ENCODE measurements at places on chromosomes 1 and 21.

- no peak for DNase-seq
Observed at GRCh38 chr1:197392541-197392940, 124.5 kb downstream of the CRB1 start.

DNA sequence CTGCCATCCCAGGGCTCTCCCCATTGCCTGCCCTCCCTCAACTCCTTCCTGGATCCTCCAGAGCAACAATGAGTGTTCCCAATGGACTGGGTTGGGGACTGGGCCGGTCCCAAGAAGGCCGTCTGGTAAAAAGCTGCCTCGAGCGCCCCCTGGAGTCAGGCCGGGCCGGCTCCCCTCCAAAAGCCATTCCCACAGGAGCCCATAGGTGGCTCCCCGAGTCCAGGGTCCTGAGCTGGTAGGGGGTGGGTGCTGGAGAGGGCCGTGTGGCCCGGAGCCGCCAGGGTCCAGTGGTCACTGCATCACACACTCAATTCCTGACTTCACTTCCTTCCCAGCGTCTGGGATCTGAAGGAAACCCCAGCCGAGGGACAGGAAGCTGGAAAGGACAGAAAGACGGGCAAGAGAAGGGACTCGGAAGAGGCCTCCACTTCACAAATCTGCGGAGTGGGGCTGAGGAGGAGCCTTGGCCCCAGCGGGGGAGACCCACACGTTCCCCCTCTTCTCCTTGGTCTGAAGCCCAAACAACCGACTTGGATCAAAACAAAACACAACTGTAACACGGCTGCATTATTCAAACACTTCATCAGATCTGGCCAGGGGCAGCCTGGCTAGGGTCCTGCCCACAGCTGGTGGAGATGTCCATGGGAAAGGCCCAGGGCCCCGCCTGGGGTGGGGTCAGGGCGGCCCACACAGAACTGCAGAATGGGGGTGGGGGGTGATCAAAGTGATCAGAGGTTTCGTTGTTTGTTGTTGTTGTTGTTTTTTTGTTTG is 10.9 kb upstream of the ALDH4A1 start:
- peak; percentile 86 for DNase-seq

DNA sequence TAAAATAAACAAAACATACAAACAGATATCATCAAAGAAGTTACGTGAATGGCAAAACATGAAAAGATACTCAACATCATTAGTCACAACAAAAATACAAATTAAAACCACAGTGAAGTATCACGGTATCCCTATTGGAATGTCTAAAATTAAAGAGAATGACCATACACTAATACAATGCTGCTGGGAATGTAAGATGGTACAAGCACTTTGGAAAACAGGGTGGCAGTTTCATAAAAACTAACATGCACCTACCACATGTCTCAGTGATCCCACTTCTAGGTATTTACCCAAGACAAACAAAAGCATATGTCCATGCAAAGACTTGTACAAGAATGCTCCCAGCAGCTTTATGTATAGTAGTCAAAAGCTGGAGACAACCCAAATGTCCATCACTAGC is 69.1 kb downstream of the HSF2BP start:
- DNase-seq = no peak

- no peak for DNase-seq
Observed at GRCh38 chr21:34690041-34690792, 21.4 kb downstream of the CLIC6 start.

- DNase-seq = no peak
Observed at GRCh38 chr1:198861636-198862035, 222.8 kb downstream of the PTPRC start.

DNA sequence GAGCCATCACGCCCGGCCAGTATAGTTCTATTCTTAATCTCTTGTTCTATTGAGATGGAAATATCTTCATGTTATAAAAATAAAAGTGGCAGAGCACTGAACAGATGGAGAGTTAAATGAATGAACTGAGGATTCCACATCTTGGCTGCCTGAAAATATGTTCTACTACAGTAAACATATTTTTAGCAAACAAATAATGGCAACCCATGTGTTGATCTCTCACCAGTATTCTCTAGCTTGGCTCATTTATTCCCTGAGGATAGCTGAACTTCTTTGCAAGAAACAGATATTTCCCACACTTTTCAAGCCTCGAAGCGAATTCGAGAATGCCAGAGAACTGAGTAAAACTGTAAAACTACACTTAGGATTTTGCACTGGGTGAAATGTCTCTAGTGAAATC is 58.9 kb downstream of the DIRAS3 start:
- no peak for DNase-seq

- DNase-seq = no peak
Observed at GRCh38 chr21:45630066-45630694, 13.3 kb upstream of the PCBP3 start.

DNA sequence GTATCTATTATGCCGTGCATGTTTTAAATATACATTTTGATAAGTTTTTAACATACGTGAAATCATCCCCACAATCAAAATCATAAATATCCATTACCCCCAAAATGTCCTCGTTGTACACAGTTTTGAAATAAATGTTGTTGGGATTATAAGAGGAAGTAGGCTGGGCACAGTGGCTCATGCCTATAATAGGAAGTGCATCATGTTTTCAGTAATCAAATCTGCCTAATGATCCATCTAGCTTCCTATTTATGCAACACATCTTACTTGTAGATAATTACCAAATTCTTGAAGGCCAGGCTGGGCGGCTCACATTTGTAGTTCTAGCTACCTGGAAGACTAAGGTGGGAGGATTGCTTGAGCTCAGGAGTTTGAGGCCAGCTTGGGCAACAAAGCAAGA is 15.0 kb upstream of the IFNGR2 start:
- no peak for DNase-seq

GRCh38 chr1:166086113-166086883 is 80.5 kb downstream of the FAM78B start:
- no peak for DNase-seq

GRCh38 chr1:168653567-168653966 is 75.4 kb downstream of the DPT start:
- no peak for DNase-seq

DNA sequence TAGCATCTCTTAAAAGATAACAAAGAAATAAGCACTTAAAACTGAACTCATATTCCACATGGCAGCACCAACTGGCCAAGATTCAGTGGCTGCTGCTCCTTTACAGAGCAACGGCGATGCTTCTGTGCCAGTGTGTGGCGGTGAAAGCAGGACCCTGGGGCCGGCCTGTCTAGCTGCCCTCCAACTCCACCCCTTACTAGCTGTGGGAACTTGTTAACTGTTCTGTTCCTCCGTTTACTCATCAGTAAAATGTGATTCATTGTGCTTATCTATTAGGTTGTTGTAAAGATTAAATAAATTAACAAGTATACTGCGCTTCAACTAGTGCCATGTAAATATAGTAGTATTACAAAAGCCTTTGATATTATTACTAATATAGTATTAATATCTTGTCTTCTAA is 133.2 kb downstream of the GDAP2 start:
- no peak for DNase-seq

- no peak for DNase-seq
Observed at GRCh38 chr1:220398238-220398637, 126.0 kb upstream of the RAB3GAP2 start.

DNA sequence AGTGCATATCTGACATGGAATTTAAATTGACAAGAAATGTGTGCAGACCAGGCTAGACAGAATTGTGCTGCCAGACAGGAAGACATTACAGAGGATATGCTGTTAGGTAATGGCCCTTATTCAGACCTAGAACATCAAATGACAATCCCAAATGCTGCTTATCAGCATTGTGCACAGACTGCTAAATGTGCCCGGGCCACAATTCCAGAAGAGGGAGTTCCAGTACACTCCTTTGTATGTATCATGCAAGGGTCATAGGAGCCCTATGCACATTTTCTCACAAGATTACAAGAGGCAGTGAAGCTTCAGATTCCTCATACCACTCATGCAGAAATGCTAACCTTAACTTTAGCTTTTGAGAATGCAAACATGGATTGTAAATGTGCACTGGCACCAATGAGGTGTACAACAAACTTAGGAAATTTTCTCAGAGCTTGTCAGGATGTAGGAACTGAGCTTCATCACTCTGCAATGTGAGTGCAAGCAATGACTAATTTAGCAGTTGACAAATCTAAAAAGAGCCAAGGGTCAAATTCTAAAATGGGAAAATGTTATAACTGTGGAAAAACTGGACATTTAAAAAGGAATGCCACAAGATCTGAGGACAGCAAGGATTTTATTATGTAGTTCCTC is 273.5 kb downstream of the COL11A1 start:
- no peak for DNase-seq

GRCh38 chr1:164589408-164589807 is 30.4 kb downstream of the PBX1 start:
- DNase-seq = no peak

All from renal pelvis (tissue), 12 donors.